Activated naive CD4-positive, alpha-beta T cell (primary cell): ENCODE measurements at places on chromosomes 2 and 18.

DNA sequence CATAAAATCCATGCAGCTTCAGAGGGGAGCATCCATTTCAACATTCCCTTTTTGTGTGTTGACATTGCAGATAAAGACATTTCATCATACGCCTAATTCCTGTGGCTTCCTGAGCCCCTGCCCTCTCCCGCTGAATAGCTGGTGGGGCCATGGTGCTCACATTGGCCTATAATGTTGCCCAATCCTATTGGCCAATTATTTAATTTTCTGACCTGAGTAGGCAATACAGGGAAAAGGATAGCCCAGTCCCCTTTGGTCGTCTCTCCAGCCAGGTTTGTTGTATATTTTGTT is 163.8 kb upstream of the MYCN start:
- no peak for DNase-seq

- no peak for DNase-seq
These were observed 47.0 kb upstream of the TTC39C start for GRCh38 chr18:23967321-23968089.

DNA sequence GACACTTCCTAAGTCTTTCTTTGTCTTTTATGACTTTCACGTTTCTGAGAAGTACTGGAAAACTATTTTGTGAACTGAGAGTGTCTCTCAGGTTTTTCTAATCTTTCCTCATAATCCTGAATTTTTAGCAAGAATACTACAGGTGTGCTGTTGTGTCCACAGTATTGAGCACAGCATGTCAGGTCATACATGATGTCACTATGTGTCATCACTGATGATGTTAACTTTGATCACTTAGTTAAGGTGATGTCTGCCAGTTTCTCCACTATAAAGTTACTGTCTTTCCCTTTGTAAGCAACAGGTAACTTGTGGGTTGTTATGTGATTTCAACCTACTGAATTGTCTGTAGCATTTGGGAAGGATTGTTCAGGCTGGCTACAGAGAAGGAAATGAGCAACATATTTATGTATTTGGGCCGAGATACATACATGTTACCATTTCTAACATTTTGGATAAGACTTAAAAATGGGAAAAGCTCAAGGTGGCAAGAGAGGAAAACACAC is 11.1 kb downstream of the MATN3 start:
- no peak for DNase-seq

DNA sequence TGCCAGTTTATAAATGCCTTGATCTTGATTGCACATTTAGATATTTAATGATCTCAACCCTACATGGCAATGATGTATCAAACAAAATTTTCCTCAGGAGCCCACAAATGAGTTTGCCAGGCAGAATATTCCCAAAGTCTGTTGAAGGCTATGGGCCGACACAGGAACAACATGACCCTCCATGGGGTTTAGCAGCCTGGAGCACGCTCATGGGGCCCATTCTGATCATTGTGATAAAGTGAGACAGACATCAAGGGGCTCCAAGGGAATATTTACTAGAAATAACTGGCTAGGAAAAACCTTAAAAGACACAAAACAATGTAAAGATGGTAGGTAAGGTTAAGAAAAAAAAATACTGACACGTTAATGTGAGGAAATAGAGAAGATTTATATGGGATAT is 485.4 kb downstream of the PLCL1 start:
- DNase-seq = no peak

- DNase-seq = no peak
These were observed 12.8 kb downstream of the TANK start for GRCh38 chr2:161172901-161173540.

DNA sequence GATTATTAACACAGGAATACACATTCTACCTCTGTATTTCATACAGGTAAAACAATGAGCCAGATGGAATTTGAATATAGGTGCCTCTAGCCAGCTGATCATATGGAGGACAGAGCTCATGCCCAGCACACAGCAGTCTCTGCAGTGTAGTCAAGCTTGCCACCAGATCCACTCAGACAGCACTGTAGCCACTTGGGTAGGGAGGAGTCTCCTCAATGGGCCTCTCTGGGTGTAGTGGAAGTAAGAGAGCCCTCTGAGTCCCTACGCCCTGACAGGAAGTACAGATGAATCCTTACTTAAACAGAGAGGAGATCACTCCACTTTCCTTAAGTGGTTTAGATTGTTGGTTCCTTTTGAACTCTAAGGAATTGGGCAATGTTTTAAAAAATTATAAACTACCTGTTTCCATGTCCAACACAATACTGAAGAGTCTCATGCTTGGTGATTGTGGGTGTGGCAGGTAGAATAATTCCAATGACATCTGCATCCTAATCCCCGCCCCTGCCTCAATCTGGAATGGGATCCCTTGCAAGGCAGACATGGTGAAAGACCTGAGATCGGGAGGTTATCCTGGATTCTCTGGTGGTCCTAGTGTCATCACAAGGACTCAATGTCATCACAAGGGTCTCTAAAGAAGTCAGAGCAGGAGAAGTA is 23.0 kb upstream of the TMEM200C start:
- DNase-seq = no peak

DNA sequence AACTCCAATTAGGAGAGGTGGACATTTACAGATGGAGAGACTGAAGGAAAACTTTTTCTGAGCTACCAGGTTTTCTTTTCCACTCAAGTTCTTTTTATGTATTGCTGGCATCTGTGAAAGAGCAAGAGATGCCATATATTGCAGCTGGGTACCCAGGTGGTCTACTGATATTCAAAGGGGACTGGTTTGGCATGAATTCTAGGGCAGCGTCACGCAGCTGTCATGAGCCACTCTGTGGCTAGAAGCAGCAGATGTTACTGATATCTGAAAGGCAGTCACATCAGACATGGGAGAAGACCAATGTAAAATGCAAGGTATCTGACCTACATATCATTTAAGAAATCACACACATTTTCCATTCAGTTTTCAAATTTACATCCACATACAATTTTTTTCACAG is 408.8 kb downstream of the GALNT13 start:
- DNase-seq = no peak

- no peak for DNase-seq
These were observed 264.3 kb downstream of the TXNL1 start for GRCh38 chr18:56374007-56374655.

GRCh38 chr2:27014771-27015433 is 17.9 kb upstream of the TMEM214 start:
- DNase-seq = no peak

DNA sequence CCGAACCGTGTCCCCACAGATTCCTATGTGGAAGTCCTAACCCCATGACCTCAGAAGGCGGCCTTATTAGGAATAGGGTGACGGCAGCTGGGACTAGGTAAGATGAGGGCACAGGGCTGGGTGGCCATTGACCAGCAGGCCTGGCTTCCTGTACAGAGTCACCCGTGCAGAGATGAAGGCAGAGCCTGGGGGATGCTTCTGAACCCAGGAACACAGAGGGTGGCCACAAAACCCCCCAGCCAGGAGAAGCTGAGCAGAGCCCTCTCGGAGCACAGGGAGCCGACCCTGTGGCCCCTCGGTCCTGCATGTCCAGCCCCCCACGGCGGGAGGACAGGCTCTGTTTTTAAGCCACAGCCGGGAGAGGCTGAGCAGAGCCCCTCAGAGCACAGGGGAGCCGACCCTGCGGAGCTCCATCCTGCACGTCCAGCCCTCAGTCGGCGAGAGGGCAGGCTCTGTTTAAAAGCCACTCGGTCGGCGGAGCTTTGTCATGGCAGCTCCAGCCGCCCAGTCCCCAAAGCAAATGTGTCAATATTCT is 2.7 kb downstream of the PDCD1 start:
- DNase-seq = no peak

DNA sequence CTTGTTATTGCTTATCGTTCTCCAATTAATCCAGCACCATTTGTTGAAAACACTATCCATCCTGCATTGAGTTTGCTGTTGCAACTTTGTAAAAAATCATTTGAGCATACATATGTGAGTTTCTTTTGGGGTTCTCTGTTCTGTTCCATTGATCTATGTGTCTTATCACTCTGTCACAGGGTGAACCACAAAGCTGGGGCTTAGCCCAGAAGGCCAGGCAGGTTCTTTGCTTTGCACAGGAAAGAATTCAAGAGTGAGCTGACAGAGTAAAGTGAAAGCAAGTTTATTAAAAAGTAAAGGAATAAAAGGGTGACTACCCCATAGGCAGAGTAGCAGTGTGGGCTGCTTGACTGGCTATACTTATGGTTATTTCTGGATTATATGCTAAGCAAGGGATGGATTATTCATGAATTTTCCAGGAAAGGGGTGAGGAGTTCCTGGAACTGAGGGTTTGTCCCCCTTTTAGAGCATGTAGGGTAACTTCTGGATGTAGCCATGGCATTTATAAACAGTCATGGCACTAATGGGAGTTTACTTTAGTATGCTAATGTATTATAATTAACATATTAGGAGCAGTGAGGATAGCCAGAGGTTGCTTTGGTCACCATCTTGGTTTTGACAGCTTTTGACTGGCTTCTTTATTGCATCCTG is 46.8 kb downstream of the RNF138 start:
- no peak for DNase-seq

- no peak for DNase-seq
These were observed 16.6 kb downstream of the EPHA4 start for GRCh38 chr2:221555494-221555846.

GRCh38 chr2:156434461-156435291 is 1.5 kb upstream of the GPD2 start:
- DNase-seq = no peak

DNA sequence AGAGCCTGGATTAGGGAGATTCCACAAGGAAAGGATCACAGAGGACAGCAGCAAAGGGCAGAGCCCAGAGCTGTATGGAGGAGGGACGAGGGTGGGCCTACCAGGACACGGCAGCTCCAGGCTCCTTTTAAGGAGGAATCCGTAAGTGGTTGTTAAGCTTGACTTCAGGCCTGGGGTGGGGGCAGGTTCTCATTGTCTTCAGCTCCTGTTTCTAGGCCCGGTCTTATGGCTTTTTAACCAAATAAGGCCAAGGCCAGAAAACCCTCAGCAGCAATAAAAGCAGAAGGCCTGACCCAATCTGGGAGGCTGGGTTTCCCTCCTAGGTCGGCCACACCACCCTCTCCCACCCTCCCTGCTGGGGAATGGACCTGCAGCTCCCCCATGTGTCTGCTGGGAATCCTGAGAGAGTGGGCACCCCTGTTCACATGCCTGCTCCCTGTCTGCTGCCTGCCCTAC is 111.2 kb downstream of the PLB1 start:
- no peak for DNase-seq

DNA sequence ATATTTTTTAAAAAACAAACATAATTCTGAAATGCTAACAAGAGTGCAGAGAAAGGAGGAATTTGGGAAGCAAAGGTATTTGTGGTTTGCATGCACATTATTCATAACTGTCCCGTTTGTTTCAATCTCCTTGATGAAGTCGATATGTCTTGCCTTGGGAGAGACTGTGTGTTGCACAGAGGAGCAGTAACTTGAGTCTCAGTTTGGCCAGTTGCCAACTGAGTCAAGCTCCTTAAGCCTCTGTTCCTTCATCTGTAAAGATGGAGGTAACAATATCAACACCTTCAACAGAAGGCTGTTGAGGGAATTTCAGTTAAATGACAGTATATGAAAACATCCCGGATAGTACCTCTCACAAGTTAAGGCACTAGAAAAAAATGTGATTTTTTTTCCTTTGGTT is 226.2 kb downstream of the ASXL3 start:
- DNase-seq = no peak

- no peak for DNase-seq
These were observed 92.4 kb downstream of the KLHL29 start for GRCh38 chr2:23477392-23477791.

GRCh38 chr2:156818944-156819343 is 382.8 kb downstream of the GPD2 start:
- DNase-seq = no peak

DNA sequence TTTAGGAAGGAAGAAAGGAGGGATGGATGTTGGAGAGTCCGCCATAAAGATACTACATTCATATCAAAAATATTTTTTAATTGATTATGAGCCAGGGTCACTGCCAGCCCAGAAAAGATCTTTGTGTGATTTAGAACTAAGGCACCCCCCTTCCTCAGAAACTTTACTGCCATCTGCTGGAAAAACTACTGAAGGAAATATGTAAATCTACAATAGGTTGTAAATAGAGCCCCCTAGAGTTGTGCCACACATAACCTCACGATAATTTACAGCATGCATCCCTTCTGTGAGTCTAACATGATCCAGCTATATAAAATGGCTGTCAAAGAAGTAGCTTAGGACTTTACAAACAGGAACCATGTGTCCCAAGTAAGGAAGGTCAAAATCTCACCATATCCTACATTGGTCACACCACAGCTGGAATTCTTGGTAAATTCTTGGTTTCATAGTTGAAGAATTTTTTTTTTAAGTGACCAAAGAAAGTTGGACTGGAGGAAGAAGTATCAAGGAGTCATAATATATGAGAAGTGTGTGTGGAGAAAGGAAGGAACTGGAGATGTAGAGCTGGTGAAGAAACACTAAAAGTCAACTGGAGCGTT is 152.5 kb downstream of the CYP26B1 start:
- no peak for DNase-seq

DNA sequence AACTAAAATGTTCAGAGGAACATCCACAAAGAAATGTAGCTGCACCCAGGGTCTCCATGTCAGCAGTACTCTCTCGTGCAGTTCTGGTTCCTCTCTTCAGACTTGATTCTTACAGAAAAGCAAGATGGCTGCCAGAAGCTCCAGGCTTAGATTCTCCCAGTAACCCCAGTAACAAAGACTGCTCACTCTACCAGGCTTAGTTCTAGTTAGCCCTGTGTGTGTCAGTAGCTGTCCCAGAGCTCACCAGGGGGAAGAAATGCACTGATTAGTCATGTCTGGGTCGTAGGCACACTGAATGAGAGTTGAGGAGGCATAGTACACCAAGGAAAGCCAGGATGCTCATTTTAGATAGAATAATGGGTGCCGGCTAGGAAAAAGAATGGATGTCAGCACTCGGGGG is 395.0 kb upstream of the NRP2 start:
- no peak for DNase-seq

DNA sequence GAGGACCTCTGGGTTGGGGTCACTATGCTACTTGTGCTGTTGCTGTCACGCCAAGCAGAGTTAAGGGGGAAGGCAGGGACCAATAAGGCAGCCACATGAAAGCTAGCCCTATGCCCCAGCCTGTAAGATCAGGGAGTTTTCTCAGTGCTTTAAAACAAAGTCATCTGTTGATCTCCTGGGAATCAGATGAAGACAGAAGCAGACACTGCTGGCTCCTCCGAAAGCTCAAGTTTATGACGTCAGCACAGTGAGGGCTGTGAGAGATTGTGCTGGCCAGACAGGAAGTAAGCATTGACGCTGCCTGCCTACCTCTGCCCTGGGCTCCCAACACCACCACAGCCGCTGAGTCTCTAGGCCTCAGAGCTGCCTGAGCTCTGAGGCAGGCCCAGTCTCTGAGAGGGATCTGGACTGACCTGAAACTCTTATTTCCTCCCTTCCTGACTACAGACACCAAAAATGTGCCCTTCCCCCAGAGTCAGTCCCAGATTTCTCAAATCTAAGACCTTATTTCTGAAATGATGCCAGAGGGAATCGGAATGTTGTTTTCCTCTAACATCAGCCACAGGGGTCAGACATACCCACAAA is 118.1 kb upstream of the EPAS1 start:
- peak; percentile 8 for DNase-seq
